Erythroblast (primary cell): ENCODE measurements at places on chromosomes 3 and 15.

DNA sequence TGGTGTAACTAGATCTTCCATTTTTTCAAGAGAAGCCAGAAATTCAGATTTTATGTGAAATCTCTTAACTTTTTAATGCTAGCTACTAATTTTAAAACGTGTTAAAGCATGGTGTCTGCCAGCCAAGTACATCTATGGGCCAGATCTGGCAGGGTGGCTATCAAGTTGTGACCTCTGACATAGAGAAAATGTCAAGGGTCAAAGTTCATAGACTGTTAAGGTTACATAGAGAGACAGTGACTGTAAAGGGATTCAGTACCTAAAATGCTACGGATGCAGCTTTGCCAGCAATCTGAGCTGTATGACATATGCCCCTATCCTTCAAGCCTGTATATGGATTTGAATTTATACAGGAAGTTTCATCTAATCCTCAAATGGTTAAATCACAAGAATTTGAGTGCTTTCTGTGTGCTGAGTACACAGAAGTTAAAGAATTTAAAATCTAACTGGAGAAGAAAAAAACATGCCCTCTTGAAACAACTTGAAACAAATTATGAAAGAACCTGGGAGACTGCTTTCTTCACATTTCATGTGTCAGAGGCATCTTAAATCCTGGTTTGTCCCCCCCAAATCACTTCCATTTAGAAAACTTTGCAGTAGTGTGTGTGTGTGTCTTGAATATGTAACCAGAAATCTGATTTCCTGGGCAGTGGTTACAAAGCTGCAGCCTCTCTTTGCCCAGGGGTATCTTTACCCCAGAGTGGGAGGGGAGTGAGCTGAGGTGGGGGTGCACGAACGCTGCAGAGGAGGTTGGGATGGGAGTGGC lies 895 bp upstream of the ARHGAP31 start:
- DNase-seq = no peak

DNA sequence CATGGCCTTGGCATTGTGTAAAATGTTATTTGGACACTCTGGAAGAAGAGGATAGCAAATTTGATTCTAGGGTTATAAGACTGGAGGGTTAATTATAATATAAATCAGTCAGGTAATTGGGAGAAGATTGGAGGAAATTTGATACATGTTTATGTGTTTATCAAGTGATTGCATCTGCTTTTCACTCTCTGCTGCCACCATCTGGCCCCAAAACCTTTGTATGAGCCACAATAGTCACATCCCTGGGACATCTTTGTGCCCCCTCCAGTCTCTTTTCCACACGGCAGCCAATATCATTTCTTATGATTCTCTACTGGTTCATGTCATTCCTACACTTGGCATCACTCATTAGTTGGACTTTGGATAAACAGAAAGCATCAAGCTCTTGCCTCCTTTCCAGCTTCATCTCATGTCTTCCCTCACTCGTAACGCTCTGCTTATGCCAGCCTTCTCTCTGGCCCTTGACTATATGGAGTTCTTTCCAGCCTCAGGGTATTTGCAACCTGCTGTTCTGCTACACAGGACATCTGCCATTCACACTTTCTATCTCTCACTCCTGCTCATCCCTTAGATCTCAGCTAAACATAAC lies 602.3 kb upstream of the SUCLG2 start:
- DNase-seq = no peak

DNA sequence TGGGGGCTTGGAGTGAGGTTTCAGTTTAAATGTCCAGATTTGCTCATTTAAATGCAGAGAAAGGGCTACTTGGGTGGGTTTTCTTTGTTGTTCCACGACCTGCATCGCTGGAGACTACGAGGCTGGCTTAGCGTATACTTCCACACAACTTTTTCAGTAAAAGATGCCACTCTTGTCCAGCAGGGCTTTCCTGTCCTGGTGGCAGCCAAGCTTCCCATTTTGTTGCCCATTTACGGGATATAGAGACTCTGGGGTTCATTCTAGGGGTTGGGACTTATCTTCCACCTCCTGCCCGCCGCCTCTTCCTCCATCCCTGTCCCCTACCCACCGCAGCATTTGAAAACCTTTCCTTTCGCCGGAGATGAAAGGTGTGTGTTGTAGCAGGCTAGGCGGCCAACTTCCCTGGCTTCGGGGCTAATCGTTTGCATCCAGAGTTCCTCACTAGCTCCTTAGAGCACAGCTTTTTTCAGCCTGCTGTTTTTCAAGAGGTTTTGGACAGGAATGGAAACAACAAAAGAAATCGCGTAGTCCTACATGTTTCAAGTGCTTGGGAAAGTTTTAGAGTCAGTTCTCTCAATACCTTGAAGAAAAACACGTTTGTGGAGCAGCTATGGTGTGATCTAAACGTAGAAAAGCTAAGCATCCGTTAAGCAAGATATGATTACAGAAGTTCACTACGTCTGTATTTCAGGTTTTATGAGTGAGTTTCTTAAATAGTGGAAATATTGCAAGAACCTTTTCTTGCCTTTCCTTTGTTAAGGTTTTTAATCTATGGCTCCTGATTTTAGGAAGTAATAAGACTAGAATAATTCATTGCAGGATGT lies 843 bp downstream of the CHRNA5 start:
- DNase-seq = no peak

DNA sequence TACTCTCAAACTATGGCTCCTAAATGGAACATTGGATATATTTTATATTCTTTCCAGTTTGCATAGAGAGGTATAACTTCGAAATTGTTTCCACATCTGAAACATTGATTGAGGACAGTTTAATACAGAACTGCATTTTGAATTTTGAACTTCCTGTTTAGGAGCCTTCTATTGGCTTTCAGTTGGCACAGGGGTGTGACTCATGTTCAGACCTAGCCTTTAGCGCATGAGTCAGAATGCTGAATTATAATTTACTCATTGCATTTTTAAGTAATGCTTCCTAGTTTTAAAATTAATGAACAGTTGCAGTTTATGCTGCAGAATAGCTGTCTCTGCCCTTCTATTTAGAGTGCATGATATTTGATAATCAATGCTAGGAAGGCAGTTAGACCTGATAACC lies 751.7 kb downstream of the CADM2 start:
- no peak for DNase-seq

GRCh38 chr3:179734497-179735281 lies 81.8 kb downstream of the USP13 start:
- DNase-seq = no peak

DNA sequence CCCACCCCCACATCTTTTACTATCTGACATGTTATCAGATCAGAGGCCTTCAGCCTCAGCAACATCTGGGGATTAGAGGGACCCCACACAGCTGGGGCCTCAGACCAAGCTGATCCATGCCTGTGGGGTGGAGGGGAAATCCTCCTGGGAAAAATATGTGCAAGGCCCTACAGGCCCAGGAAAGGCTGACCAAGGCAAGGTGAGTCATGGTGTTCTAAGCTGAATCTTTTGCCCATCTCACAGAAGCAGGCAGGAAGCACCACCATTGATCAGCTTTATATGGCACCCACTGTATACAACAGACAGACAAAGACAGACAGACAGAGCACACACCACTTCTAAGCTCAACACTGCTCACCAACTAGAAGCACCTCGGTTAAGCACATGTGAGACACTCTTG lies 12.4 kb upstream of the PARP6 start:
- no peak for DNase-seq

DNA sequence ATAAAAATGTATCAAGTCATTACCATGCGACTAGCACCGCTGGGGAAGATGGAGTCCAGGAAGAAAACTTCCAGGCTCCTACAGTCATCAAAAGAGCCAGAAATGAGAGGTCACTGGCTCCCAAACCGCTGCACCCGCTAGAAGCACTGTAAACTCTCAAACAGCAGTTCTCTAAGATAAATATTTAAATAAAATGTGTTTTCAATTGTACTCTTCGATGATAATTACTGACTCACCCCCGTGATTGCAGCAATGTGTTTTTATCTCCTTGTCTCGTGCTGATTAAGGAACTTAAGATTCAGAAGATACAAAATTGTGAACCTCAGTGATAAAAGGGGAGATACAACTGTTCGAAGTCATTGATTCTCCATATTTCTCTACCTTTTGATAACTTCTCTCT lies 45.8 kb upstream of the FOXP1 start:
- no peak for DNase-seq

DNA sequence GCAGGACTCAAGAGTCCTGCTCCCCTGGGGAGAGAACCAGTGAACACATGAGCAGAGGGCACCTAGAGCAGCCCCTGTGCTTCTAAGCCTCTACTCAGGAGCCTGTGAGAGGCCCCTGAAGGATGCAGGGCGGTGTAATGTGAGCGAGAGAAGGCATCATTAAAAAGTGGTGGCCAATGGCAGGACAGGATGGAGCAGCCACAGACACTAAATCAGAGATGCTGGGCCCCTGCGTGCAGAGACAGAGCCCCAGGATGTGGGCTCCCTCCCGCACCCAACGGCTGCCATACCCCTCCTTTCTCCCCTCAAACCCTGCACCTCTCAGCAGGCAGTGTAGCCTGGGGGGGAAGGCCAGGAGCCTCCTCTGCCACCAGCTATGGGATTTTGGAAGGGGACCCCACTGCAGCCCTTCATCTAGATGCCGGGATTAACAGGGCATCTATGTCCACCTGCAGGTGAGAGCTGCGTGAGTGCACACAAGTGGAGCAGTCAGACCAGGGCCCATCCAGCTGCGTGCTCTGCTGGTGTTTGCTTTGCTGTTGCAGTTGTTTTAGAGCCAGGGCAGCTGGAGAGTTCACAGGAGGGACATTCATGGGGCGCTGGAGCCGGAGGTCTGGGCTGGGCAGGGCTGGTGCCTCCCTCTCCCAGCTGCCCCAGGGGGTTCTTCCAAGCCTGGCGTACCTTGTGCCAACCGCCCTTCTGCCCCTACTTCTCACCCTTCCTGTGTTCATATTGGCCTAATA lies 5.1 kb upstream of the IQSEC1 start:
- no peak for DNase-seq

- no peak for DNase-seq
Observed at GRCh38 chr3:41489231-41489630, 289.9 kb downstream of the CTNNB1 start.

DNA sequence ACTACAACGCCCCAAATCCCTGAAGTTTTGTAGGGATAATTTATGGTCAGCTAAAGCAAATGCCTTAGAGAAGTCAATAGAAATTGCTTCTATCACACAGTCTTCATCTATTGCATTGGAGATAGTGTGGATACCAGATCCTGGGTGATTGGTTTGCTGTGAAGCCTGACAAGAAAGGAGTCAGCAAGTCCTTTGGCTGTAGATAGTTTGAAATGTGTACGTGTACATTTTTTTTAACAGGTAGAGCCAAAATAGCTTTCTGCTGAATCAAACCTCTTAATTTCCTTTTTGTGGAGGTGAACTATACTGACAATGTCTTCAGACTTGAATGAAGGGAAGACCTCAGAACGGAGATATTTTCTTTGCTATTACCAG lies 312.3 kb downstream of the ZBBX start:
- no peak for DNase-seq

DNA sequence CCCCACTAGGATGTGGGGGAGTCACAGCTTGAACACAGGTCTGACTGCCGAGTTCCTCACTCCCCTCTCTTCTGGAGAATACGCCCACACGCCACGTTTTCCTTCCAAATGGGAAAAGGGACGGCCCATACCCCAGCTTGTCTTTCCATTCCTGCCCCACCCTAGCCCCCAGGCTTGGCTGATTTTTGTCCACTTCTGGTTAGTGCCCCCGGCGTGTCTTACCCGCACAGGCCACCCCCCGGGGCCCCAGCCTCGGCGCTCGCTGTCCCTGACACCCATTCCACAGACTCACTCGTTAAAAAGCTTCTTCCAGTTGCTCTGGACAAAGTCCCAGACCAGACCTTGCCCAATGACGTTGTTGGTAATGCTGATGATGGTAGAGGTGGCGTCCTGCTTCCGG lies 14.5 kb downstream of the MESP2 start:
- no peak for DNase-seq

- DNase-seq = no peak
Observed at GRCh38 chr15:63483521-63484371, 20.6 kb upstream of the USP3 start.

- DNase-seq = no peak
Observed at GRCh38 chr3:11600501-11601282, 43.0 kb downstream of the VGLL4 start.

DNA sequence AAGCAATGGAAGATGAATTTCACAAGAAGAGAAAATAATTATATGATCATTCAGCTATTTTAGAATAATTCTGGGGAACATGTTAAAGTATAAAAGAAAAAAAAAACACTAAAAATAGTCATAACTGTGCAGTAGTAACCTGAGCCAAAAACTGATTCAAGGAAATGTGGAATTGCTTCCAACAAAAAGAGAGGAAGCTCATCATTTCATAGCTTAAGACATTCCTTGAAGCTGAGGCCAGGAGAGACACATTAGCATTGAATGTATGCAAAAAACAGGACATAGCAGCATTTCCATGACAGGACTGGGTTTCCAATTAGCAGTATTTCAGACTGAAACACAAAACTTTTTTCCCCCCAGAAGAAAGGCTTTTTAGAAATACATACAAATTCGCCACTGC lies 27.7 kb upstream of the LRRN1 start:
- no peak for DNase-seq

DNA sequence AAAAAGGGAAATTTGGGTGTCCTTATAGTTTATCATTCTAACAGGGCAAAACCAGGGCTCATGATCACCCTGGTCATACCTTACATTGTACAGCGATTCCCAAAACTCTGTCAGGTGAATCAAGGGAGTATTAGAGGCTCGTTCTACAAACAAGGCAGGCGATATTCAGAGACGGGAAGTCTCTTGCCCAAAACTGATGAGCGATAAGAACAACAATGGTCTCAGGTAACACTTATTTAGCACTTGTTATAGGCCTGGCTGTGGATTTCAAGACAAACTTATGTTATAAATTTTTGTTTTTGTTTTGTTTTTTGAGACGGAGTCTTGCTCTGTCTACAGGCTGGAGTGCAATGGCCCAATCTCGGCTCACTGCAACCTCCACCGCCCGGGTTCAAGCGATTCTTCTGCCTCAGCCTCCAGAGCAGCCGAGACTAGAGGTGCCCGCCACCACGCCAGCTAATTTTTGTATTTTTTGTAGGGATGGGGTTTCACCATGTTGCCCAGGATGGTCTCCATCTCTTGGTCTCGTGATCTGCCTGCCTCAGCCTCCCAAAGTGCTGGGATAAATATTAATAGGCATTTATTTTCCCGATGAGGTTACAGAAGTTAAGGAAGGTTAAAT lies 12.8 kb downstream of the BCL2L10 start:
- DNase-seq = no peak

- no peak for DNase-seq
Observed at GRCh38 chr3:23368731-23369130, 165.6 kb downstream of the UBE2E2 start.

GRCh38 chr15:77224352-77224751 lies 153.4 kb upstream of the TSPAN3 start:
- no peak for DNase-seq
